ENCODE measurements at places on chromosomes 12 and 14.
A peak's percentile ranks its signal among the peaks of the same experiment; 100 is the strongest.

GRCh38 chr14:37187294-37187693 lies 10.4 kb upstream of the MIPOL1 start:
- DNase-seq: no peak

GRCh38 chr14:102043251-102044025 lies 43.4 kb downstream of the HSP90AA1 start:
- DNase-seq: no peak

GRCh38 chr12:15114501-15114900 lies 106.7 kb downstream of the RERG start:
- DNase-seq: no peak

DNA sequence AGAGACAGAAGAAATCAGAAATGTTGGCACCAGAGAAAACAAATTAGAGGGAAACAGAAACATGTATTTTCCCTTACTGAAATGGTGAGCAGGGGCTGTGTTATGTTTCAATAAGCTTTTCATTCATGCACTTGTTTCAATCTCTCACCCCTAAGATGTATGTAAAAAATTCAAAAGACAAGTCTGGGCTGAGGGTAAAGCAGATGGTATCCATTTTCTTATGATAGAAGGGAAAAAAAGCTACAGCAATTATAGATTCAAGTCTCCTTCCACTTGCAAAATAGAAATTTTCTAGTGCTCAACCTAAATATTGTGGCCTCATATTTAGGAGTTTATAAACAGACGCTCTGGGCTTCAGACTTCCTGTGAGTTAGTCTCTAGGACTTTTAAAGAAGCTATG lies 138.3 kb downstream of the ST8SIA1 start:
- no peak for DNase-seq

GRCh38 chr14:24179961-24180796 lies 8.3 kb downstream of the REC8 start:
- no peak for DNase-seq

DNA sequence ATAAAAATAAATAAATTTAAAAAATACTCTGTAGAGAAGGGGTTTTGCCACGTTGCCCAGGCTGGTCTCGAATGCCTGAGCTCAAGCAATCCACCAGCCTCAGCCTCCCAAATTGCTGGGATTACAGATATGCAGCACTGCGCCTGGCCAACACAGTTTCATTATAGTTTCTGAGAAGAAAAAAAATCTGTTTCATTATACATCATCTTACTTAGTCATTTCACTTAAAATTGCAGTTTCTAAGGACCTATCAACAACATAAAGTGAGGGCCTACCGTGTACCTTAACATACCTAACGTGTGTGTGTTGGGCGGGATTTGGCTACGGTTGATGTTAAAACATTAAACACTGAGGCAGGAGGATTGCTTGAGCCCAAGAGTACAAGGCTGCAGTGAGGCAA lies 28.3 kb downstream of the P2RX2 start:
- DNase-seq: no peak

DNA sequence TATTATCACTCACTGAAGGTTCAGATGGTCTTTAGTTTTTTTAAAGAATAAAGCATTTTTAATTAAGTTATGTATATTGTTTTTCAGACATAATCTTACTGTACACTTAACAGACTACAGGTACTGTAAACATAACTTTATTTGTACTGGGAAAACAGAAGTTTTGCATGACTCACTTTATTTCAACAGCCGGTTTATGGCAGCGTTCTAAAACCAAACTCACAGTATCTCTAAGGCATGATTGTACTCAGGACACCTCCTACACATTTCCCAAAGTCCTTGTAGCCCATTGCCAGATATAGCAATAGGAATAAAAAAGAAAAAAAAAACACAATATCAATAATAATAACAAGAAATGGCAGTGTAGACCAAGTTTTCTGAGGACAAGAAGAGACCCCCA lies 1341.4 kb downstream of the FSCB start:
- no peak for DNase-seq

GRCh38 chr12:25767606-25768005 lies 190.9 kb upstream of the RASSF8 start:
- peak; percentile 73 for DNase-seq

- peak; percentile 70 for DNase-seq
These were observed 73.7 kb downstream of the ANKS1B start for GRCh38 chr12:99911081-99911480.

- no peak for DNase-seq
These were observed 10.6 kb upstream of the DNAL1 start for GRCh38 chr14:73634011-73634833.

Data from fibroblast of skin of scalp (primary cell).